T-cell (primary cell): ENCODE measurements at places on chromosomes 5 and 9.

GRCh38 chr5:110177729-110178128 is 488.0 kb downstream of the MAN2A1 start:
- no peak for DNase-seq

DNA sequence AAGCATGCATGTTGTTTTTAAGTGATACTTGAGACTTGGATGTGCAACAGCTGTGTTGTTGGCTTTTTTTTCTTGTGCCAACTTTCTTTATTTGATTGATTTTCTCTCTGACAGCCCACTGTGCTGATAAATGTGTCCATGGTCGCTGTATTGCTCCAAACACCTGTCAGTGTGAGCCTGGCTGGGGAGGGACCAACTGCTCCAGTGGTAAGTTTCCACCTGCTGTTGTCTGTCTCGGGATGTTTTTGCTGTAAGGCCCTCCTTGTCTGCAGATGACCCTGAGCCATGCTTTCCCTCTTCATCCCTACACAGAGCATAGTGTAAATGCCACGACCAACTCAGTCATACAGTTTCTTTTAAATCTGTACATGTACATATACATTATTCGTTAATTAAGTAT is 79.2 kb downstream of the MEGF10 start:
- DNase-seq: no peak

DNA sequence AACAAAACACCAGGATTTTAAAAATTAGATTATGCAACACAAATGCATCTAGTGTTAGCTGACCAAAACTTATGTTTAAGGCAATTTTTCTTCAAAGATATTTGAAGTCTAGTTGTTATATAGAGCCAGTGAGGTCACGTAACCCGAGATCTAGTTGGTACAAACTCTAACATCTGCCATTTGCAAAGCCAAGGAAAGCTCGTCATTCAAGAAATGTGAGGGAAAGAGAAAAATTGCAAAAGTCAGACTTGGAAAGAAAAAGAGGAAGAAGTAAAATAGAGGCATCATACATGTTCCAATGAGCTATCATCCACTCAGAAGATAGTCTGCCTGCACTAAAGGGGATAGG is 293.4 kb upstream of the PUM3 start:
- no peak for DNase-seq

- no peak for DNase-seq
Measured at GRCh38 chr5:79831381-79832309, 142.0 kb downstream of the CMYA5 start.

DNA sequence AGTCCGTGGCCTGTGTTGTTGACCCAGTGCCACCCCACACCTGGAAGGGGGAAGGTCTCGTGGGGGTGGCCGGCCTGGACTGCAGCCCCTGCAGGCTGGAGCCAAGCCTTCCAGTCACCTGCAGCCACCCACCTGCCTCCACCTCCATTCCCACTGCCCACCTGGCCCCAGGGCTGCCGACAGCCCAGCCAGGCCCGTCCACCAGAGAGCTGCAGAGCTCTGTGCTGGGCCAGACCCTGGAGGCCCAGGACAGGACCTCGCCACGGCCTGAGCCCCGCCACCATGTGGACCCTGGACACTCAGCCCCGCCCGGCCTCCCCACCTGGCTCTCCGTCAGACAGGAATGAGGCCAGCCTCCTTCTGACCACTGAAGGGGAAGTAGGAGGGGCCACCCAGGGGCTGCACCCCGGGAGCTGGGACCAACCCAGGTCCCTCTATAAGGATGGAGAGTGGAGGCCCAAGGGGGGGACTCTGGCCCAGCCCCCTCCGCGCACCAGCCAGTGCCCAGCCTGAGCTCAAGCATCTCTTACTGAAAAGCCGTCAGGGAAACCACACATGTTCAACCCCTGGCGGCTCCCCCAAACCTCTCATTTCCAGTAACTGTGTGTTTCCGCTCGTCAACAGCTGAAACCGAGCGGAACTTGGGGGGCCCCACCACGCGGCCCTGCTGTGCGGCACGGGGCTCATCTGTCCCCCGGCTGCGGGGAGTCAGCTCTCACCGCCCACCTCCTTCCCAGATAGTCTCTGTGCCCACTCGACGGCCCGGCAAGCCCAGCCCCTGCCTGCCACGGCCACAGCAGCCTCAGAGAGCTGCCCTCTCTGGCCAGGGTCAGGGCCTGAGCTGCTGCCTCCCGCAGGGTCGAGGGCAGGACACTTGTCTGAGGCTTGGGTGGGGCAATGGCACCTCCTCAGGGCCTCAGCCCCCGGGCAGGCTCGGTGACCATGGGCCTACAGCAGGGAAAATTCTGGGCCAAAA is 12.8 kb downstream of the NOTCH1 start:
- DNase-seq: no peak

- no peak for DNase-seq
Measured at GRCh38 chr5:172502410-172502809, 48.1 kb upstream of the SH3PXD2B start.

DNA sequence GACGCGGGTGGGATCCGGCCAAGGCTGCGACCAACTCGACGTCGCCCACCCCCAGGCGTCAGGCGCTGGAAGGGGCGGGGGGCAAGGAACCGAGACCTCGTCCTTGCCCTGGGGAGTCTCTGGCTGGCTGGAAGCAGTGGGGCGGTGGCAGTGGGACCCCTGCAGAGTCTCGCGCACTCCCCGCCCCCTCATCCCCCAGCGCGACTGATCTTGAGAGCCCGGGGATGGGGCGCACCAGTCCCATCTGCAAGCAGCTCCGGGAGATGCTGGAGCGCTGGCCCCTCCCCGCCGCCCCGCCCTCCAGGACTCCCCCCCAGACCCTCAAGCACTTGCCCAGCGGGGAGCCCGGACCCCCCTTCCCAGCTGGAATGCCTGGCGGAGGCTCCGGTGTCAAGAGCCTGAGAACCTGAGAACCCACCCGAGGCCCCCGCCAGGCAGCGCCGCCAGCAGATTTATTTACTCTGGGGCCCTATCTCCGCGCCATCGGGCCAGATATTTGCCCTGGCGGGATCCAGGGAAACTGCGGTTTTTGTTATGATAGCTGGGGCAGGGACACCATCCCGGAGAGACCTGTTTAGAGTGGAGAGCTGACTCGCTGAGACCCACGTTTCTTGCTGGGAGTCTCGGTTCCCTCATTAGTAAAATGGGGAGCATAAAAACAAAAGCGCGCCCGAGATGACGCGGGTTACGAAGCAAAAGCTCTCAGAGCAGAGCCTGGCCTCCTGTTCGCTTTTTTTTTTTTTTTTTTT is 1.2 kb downstream of the PRRT1B start:
- DNase-seq: peak; percentile 29

DNA sequence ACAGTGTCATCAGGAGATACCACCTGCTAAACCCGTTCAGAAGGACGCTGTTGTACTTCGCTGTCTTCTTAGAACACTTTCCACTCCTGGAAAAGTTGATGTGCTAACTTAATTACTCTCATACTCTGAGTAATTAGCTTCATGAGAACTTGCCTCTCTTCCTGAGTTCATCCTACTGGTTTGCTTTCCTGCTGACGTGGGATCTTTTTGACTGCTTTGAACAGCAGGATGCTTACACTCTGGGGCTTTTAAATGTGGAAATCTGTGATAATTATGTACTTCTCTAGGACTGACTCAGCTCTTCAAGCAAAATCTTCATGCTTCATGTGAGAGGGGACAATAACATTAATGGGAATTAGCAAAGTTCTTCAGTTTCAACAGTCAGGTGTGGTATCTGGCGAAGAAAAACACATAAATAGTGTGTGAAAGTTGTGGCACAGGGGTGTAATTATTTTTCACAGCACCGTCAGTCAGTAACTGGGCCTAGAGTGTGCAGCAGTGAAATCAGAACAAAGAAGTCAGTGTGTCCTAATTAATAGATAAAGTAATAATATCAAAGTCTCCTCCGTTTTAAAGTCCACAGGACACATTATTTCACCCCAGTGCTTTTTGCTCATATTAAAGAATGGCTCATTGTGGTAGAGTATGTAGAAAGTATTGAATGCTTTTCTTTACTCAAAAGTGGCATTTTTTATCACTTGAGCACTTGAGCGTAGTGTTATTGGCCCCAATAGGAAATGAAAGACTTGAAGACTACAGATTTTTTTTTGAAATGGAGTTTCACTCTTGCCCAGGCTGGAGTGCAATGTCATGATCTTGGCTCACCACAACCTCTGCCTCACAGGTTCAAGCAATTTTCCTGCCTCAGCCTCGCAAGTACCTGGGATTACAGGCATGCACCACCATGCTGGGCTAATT is 140.9 kb upstream of the DMRT1 start:
- DNase-seq: no peak

DNA sequence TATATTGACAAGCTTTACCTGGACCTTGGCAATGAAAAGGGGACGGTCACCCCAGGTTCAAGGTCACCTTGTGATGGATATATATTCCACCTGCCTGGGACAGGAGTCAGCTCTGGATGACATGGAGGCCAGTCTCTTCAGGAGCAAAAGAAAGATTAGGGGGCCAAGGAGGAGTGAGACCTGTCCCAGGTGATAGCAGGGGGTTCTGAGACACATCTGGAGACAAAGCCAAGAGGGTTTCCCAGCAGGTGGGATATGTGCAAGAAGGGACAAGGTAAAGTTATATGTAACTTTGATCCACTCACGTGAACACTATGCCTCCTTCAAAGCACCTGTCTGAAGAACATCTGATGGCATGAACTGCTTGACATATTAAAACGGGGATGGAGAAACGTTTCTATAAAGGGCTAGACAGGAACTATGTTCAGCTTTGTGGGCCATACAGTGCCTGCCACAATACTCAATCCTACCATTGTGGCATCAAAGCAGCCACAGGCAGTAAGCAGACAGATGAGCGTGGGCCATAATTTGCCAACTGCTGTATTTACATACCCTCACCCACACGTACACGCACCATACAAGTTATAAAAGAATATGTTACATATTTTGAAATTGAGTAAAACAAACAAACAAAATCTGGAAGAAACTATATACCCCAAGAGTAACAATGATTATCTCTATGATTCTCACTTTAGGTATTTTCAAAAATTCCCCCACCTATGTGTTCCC is 62.9 kb upstream of the ZNF622 start:
- DNase-seq: no peak

DNA sequence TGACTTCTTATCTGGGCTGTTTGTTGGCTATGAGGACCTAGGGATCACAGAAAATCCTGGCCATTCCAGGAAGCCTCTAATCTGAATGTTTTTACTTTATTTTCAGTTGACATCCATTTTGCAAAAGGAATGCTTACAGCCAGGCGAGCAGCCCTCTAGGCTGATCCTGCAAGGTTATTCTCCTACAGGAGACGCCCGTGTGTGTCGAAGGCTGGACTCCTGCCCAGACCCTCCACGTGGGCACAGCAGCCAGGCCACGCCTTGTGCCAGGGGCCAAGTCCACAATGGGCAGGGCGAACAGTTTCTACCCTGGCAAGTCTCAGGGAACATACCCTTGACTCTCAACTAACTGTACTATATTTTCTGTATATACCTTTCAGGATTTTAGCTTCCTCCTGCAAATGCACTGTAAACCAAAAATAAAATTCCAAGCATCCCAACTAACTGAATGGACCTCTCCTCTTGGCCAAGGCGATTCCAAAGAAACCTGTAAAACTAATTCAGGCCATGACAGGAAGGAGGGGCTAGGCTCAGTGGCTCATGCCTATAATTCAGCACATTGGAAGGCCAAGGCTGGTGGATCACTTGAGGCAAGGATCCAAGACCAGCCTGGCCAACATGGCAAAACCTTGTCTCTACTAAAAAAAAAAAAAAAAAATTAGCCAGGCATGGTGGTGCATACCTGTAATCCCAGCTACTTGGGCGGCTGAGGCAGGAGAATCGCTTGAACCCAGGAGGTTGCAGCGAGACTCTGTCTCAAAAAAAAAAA is 5.7 kb downstream of the CMBL start:
- no peak for DNase-seq

- DNase-seq: no peak
Measured at GRCh38 chr9:135239100-135239768, 151.8 kb downstream of the OLFM1 start.

- DNase-seq: no peak
Measured at GRCh38 chr5:96691503-96692303, 29.5 kb downstream of the CAST start.

GRCh38 chr5:79143684-79144379 is 32.2 kb downstream of the BHMT start:
- DNase-seq: no peak

DNA sequence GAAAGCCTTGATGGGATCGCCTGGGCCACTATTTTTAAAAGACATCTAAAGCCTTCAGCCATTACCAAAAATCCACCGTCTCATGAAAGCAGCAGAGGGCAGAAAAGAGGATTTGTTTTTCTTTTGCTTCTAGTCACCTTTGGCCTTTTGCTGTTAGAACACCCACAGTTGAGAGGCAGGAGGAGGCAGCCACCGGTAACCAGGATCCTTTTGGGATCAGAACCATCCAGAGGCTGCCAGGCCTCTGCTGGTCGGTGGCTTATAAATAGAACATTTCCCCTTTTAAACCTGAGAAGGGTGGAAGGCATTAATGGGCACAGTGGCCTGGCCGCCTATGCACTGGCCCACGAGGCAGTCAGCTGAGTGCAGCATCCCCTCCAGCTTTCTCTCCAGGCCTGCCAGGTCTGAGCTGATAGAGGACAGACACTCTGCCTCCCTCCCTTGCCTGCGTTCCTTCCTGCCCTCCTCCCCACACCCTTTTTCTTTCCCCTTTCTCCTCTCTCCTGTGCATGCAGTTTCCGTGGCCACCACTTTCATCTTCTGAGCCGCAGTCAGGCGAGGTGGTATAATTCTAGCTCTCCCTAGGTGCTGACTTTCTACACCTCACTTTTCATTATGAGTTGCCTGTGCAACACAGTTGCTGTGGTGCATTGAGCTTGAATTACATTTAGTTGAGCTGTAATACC is 253.4 kb downstream of the ARHGAP26 start:
- DNase-seq: no peak

DNA sequence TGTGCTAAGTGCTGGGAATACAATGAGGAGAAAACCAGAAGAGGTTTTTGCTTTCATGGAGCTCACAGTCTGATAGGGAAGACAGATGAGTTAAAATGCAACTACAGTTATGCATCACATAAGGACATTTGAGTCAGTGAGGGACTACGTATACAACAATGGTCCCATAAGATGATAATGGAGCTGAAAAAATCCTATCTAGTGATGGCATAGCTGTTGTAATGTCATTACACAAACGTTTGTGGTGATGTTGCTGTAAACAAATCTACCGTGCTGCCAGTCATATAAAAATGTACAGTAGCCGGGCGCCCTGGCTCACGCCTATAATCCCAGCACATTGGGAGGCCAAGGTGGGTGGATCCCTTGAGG is 110.1 kb upstream of the RAD23B start:
- DNase-seq: no peak

- DNase-seq: no peak
Measured at GRCh38 chr9:82593501-82593900, 469.4 kb downstream of the RASEF start.
